ENCODE measurements at places on chromosomes 2 and 18.

DNA sequence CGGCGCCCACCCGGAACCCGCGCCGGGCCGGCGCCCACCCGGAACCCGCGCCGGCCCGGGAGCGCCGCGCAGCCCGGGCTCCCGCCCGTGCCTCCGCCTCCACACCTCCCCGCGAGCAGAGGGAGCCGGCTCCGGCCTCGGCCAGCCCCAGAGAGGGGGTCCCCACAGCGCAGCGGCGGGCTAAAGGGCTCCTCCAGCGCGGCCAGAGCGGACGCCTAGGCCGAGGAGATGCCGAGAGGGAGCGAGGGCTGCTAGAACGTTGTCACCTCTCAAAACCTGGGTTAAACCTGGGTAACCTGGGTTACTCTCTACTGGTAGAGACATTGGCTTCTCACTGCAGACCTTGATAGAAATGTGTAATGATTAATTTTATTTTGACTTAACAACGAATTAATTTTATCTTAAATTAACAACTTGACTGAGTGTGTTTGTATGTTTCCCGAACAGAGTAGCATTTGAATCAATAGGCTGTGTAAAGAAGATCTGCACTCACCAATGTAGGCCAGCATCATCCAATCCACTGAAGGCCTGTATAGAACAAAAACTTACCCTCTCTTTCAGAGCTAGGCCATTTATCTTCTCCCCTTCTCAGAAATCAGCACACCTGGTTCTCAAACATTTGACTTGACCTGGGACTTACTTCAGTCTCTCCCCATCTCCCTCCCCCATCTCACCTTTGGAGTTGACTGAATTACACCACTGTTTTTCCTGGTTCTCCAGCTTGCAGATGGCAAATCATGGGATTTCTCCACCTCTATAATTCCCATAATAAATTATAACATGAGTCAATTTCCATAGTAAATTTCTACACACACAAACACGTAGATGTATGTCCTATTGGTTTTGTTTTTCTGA is 242.7 kb downstream of the ASXL3 start:
- DNase-seq = no peak

DNA sequence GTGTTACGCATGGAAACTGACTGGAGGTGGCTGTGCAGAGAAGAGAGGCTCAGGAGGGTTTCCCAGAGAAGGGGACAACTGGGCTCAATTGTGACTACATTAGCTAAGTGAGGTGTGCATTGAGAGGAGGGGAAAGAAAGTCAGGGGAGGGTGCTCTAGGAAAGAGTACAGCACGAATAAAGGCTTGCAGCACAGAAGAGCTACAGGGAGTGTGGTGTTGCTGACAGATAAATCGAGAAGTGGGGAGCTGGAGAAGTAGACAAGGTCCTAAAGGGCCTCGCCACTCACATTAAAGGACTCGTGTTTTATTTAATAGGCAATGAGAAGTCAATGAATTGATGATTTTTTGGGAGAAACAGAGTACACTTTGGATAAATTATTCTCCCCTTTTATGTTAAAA is 65.7 kb upstream of the CTAGE1 start:
- no peak for DNase-seq

- no peak for DNase-seq
Measured at GRCh38 chr2:21103274-21103891, 20.4 kb upstream of the TDRD15 start.

- DNase-seq = no peak
Measured at GRCh38 chr2:96756788-96757476, 3.8 kb upstream of the CNNM4 start.

DNA sequence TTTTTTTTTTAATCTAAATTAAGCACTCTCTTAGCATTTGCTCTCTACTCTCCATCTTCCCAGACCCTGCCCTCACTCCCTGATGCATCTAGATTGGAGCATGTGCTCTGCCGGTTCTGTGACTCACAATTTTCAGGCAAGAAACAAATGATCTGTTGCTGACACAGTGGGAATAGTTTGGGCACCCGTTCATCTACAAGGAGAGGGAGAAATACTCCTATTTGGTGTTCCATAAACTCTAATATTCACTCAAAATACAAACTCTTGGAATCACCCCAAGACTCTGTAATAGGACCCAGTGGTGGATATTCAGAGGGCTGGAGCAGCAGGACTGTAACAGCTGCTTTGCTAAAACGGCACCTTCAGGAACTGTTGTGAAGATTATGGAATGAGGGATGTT is 37.1 kb upstream of the LINC00305 start:
- DNase-seq = no peak

DNA sequence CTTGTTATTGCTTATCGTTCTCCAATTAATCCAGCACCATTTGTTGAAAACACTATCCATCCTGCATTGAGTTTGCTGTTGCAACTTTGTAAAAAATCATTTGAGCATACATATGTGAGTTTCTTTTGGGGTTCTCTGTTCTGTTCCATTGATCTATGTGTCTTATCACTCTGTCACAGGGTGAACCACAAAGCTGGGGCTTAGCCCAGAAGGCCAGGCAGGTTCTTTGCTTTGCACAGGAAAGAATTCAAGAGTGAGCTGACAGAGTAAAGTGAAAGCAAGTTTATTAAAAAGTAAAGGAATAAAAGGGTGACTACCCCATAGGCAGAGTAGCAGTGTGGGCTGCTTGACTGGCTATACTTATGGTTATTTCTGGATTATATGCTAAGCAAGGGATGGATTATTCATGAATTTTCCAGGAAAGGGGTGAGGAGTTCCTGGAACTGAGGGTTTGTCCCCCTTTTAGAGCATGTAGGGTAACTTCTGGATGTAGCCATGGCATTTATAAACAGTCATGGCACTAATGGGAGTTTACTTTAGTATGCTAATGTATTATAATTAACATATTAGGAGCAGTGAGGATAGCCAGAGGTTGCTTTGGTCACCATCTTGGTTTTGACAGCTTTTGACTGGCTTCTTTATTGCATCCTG is 46.8 kb downstream of the RNF138 start:
- DNase-seq = no peak

- DNase-seq = no peak
Measured at GRCh38 chr18:46321955-46322354, 217.8 kb downstream of the HAUS1 start.

- no peak for DNase-seq
Measured at GRCh38 chr2:7539760-7540159, 622.5 kb downstream of the RNF144A start.

GRCh38 chr2:182043861-182044260 is 58.2 kb downstream of the PPP1R1C start:
- DNase-seq = no peak

GRCh38 chr18:35998967-35999366 is 26.5 kb downstream of the RMP24 start:
- DNase-seq = no peak

GRCh38 chr2:231935207-231935524 is 9.0 kb upstream of the NPPC start:
- DNase-seq = no peak

DNA sequence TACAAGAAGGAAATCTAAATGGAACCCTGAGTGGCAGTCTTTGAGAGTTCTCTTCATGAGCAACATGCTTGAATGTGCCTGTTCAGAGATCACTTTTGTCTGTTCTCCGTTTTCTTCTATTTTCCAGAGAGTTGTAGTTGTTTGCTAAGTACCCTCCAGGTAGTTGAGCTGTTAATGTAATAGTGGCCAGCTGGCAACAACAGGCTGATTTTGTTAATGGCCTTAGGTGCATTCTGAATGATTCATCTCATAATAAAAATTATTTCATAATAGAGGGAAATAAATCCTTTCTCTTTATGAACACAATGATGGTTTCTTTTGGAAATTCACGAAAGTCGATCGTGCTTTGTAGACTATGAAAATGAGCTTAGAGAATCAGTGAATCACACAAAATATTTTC is 136.8 kb downstream of the LRP1B start:
- DNase-seq = no peak

GRCh38 chr2:138245310-138245709 is 256.3 kb upstream of the SPOPL start:
- no peak for DNase-seq

- DNase-seq = no peak
Measured at GRCh38 chr2:16171425-16171920, 231.1 kb downstream of the MYCN start.

GRCh38 chr2:214465363-214466146 is 54.7 kb downstream of the VWC2L start:
- no peak for DNase-seq

- no peak for DNase-seq
Measured at GRCh38 chr2:231124838-231125568, at the start of gene HTR2B. Gene HTR2B (minus strand): TSS chr2:231125042. CDS start chr2:231123764, 1,278 bp downstream.

DNA sequence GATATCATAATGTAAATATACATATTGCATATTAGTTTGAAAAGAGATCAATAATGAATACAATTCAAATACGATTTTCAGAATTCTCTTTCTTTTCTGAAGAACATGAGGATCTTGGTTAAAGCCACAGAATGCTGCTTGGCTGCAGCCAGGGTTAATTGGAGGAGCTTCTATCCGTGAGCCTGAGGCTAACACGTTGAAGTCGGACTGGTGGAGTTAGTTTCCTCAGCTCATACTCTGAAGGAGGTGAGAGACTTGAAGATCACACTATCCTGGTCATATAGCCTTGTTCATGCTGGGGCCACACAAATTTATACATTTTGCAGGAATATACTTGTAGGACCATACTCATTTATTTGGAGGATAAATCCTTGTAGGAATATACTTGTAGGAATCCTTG is 335.8 kb downstream of the TRIB2 start:
- no peak for DNase-seq

DNA sequence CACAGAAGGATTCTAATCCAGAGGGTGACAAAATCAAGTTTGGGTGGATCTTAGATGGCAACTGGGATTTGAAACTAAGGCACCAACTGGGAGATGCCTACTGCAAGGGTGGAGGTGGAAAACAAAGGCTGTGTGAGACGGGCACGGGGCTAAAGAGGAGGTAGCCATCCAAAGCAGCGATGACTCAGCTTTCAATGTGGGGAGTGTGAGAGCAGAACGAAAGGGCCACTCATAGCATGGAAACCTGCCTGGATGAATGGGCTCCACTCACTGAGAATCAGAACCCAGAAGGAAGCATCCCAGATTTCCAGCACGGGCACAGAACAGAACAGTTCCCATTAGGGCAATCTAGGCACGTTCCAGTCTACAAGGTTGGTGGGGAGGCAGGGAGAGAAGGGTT is 159.5 kb downstream of the COL4A4 start:
- DNase-seq = no peak

- DNase-seq = no peak
Measured at GRCh38 chr2:73112026-73112912, 479 bp downstream of the RAB11FIP5 start.

DNA sequence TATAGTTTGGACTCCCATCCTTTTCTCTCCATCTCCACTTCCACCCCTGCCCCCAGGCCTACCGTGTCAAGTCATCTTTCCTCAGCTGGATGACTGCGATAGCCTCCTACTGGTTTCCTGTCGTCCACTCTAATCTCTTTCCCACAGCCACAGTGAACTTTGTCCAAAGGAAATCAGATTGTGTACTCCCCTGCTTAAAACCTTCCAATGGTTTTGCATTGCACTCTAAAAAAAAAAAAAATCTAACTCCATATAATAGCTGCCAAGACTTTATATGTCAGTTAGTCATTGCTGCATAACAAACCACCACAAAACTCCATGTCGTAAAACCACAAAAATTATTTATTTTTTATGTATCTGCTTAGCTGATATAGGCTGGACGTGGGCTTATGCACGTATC is 160.2 kb upstream of the CCDC68 start:
- DNase-seq = no peak

DNA sequence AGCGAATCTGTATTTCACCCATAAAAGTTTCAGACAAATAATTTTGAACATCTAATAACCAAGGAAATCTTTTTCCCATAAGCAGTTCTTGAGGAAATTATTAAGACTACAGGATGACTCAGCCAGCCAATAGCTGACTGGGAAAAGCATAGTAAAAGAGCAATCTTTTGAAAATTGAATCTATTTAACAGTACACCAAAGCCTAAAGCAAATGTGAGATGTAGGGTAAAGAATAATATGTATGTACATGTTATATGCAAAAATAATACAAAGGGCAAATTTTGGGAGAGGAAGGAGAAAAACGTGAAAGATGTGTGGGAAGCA is 12.6 kb upstream of the KDSR start:
- no peak for DNase-seq

DNA sequence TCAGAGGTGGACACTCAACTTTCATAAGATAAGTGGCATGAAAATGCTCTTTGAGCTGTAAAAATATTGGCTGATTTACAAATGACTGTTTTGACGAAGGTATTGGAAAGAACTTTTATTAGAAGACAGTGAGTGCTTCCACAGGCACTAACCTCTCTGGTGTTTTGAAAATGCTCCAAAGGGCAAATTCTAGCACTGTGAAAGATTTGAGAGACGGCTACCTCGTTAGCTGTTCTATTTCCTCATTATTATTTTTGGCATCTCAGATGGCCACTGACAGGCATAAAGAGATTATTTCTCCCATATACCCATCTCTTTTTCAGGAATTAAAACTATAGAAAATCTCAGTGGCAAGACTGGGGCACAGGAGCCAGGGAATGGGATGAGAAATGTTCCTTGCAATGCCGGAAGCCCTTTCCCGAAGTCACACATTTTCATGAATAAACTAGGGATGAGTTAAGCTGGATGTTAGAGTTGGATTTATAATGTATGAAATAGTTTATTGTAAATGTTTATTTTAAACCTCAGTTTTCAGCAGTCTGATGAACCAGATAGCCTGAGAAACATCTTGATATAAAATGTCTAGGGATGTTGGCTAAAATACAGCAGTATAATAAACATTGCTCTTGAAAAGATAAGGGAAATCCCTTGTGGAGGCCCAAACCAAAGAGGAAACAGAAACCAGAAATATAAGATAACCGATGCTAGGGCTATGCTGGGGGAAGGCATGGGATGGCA is 175.7 kb downstream of the ASB1 start:
- DNase-seq = no peak

DNA sequence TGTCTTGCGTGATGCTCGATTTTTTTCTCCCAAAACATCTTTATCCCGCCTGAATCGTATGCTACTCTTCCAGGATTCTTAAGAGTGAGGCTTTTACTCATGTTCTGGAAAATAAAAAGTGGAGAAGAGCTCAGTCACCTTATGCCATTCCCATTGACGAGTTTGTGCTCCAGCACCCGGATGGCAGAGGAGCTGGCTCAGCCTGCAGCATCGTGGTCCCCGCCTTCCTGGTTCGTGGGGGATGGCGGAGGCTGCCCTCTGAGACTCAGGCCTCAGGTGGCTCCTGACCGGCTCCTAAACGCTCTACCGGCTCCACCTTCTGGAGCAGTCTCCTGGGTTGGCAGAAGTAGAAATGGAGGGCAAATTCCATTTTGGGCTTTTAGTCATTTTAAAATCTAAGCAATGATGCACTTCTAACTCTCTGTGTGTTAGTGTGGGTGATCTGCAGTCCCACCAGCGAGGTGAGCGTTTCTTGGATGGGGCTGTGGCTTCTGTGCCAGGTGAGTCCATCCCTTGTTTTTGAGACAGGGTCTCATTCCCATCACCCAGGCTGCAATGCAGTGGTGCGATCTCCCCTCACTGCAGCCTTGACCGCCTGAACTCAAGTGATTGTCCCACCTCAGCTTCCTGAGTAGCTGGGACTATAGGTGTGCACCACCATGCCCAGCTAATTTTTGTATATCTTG is 27.8 kb downstream of the RTP5 start:
- DNase-seq = no peak

GRCh38 chr2:72035518-72036172 is 112.0 kb downstream of the CYP26B1 start:
- no peak for DNase-seq

Measured in GM18507 (cell line).